ENCODE measurements at places on chromosomes 1 and 21.

DNA sequence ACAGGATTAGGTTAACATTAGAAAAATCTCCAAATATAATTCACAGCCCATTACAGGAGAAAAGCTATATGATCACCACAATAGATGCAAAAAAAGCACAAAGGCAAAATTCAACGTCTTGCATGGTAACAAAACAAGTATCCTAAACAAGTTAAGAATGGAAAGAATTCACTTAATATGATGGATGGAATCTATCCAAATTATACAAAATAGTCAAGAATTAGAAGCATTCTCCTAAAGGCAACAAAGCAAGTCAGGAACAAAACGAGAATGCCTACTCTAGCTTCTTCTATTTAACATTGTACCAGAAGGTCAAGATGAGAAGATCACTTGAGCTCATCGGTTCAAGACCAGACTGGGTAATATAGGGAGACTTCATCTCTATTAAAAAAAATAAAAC is 442.8 kb downstream of the SETD4 start:
- DNase-seq = no peak

- DNase-seq = no peak
Measured at GRCh38 chr1:217392441-217392840, 238.4 kb downstream of the GPATCH2 start.

DNA sequence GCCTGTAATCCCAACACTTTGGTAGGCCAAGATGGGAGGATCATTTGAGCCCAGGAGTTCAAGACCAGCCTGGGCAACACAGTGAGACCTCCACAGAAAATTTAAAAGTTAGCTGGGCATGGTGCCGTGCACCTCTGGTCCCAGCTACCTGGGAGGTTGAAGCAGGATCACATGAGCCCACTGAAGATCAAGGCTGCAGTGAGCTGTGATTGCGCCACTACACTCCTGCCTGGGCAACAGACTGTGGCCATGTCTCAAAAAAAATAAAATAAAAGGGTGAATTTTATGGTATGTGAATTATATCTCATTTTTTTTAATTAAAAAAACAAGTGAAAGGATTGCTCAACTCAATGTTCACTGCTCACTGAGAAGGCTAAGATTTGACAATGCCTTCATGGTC is 8.7 kb downstream of the ARID4B start:
- DNase-seq = no peak

- peak; percentile 30 for DNase-seq
Measured at GRCh38 chr1:118335331-118335732, 150.3 kb upstream of the SPAG17 start.

GRCh38 chr1:1403653-1404052 is 3.4 kb downstream of the MRPL20 start:
- no peak for DNase-seq

DNA sequence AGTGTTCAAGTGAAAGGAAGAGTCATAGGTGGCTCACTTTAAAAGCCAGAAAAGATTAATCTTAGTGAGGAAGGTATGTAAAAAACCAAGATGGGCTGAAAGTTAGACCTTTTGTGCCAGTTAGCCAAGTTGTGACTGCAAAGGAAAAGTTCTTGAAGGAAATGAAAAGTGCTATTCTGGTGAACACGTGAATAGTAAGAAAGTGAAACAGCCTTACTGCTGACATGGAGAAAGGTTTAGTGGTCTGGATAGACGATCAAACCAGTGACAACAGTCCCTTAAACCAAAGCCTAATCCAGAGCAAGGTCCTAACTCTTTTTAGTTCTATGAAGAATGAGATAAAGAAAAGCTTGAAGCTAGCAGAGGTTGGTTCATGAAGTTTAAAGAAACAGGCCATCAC is 106.4 kb downstream of the CTH start:
- no peak for DNase-seq

Data from NCI-H446 (cell line).